ENCODE measurements at places on chromosomes 16 and 17.
A peak's percentile ranks its signal among the peaks of the same experiment; 100 is the strongest.

DNA sequence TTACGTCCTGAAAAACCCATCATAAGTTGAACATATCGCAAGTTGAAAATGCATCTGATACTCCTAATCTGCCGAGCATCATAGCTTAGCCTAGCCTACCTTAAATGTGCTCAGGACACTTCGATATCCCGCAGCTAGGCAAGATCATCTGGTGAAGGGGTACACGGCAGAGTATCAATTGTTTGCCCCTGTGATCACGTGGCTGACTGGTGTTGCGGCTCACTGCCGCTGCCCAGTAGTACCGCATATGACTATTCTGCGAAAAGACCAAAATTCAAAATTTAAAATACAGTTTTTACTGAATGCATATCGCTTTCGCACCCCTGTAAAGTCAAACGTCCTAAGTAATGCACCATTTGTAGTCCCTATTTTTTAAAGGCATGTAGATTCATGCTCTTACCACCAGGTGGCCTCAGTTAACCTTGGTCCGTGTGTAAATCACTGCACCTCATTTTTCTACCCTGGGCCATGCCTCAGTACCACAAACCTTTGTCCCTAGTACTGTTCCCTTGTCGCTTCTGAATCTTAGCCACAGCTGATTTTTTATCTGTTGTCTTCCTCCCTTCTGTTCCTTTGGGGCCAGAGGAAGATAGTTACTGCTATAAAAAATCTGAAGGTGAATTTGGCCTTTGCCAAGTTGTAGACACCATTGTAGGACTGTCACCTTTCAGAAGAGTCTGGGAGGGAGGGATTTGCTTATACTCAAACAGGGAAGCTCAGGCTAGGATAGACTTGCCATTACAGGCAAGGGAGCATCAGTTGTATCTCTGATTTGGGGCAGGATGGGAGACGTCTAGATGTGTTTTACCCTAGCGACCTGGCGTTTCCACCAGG lies 34.4 kb downstream of the WWP2 start:
- DNase-seq: no peak

- DNase-seq: peak; percentile 31
Observed at GRCh38 chr17:77374170-77374936, 233.6 kb downstream of the SEC14L1 start.

GRCh38 chr17:38444151-38444550 lies 15.9 kb downstream of the ARHGAP23 start:
- DNase-seq: peak; percentile 22

DNA sequence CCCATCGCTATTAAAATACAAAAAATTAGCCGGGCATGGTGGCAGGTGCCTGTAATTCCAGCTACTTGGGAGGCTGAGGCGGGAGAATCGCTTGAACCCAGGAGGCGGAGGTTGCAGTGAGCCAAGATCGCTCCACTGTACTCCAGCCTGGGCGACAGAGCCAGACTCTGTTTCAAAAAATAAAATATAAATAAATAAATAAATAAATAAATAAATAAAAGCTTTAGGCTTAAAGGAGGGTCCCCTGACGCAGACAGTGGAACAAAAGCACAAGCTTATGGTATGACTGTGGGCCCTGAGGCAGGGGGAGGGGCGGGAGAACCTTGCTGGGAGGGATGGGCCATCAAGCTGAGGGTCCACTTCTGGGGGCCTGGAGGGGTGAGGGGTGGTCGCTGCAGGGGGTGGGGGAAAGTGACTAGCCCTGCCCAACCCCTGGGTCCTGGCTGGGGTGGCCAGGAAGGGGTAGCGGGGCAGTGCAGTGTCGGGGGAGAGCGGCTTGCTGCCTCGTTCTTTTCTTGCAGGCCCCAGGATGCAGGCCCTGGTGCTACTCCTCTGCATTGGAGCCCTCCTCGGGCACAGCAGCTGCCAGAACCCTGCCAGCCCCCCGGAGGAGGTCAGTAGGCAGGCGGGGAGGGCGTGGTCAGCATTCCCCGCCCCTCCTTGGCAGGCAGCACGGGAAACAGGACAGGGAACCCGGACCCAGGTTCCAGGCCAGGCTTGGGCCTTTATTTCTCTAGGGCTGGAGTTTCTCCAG lies 4.7 kb downstream of the SERPINF1 start:
- DNase-seq: no peak

DNA sequence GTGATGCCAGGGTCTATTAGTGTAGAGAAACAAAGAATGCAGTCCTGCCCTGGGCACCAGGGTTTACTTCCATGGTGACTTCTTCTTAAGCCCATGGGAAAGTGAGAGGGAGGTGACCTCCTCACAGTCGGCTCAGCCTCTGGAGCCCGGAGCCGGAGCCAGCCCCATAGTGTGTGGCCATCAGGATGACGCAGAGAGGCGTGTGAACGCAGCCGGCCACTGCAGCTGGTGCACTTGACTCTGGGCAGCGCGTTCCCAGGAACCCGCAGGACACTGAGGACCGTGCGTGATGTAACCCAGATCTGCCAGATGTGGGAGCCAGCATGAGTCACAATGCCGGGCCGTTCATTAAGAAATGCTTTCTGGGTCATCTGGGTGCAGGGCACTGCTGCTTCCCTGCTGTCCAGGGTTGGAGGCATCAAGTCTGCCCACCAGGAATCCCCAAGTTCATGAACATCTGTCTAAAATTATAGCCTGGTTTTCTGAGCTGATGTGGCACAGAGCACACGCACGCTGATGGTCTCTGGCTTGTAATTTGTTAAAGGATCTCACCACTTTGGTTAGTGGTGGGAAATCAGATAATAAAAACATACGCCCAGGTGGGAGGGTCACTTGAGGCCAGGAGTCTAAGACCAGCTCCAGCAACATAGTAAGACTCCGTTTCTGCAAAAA lies 114.1 kb downstream of the PITPNC1 start:
- DNase-seq: no peak

GRCh38 chr17:63476854-63477479 lies at the start of gene ACE:
TSS of gene ACE (plus strand) at chr17:63477061. CDS start at chr17:63477095, 34 bp downstream.
- DNase-seq: no peak

DNA sequence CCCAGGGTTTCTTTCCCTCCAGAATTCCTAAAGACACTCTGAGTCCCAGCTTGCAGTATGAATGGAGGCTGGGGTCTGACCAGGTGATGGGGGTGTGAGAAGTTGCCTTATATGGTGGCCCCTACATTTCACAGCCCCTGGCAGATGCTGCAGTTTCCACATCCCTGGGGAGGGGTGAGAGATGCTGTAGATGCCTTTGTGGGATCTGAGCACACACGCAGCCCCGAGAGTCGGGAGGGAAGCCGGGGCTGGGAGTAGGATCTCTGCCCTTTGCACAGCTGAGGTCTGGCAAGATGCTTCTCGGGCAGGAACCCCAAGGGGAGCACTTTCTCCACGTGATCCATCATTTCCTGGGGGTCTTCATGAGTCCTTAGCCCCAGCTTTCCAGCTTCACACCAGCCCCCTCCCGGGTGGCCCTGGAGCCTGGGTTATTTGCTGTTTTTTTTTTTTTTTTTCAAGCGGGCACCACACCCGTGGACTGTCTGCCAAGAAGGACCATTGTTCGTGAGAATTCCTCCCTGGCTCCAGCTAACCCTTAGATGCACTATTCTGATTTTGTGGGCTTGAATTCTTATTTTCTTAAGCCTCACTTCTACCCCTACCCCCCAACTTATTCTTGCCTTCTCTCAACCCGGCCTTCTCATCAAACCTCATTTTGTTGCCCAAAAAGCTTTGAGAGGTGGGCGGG lies 50.6 kb downstream of the NTN1 start:
- no peak for DNase-seq

- no peak for DNase-seq
Observed at GRCh38 chr16:4388271-4389021, 16.8 kb downstream of the VASN start.

DNA sequence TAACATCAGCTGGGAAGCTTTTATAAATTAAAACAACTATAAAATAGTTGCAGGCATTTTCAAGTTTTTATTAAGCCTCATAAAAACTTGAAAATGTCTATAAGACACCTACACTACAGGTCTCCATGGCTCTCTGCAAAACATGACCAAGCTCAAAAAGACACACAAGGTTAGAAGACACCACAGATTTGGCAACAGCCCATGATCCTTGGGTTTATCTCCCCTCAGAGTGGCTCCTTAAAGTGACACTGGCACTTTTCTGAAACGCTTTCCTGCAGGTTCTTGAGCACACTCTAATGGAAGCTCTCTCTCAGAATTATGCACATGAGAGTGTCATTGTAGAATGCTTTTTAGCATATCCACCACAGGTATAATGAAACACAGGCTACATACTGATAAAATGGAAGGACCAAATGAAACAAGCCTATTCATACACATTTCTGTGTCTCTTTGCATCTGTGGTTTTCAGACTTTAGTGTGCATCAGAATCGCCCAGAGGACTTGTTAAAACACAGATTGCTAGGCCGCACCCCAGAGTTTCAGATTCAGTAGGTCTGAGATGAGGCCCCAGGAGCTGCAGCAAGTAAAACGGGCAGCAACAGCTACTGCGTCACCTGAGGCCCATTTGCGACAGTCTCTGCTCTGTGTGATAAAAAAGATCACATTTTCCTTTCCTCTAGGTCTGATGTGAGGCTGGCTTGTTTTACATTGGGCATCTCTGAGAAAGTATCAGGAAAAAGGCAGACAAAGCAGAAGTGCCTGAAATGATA lies 75.0 kb upstream of the WSB1 start:
- DNase-seq: no peak

DNA sequence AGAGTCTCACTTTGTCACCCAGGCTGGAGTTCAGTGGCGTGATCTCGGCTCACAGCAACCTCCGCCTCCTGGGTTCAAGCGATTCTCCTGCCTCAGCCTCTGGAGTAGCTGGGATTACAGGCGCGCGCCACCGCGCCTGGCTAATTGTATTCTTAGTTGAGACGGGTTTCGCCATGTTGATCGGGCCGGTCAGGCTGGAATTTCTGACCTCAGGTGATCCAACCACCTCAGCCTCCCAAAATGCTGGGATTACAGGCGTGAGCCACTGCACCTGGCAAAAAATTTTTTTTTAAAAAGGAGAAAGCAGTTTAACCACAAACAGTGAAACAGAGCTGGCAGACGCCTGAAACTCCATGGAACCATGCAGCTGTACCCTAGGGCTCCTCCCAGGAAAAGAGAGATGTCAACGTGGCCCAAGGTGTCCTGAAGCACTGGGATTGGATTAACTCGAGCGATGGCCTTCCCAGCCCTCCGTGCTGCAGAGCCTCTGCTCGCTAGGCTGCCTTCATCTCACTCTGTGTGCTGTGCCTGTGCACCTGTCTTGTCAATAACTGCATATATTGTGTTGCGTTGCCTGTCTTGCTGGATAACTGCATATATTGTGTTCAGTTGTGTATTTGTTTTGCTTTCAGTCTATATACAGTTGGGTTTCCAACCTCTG lies 29.6 kb upstream of the FOXK2 start:
- no peak for DNase-seq

GRCh38 chr17:68334393-68334792 lies 43.1 kb downstream of the ARSG start:
- no peak for DNase-seq

DNA sequence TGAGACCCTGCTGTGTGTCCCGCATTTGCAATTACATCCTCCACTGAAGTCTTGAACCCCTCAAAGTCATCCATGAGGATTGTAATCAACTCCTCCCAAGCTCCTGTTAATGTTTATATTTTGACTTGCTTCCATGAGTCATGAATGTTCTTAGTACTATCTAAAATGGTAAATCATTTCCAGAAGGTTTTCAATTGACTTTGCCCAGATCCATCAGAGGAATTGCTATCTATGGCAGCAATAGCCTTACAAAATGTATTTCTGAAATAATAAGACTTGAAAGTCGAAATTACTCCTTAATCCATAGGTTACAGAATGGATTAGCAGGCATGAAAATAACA lies 2.5 kb upstream of the C16orf87 start:
- no peak for DNase-seq

GRCh38 chr16:5046914-5047313 lies 13.2 kb upstream of the NAGPA start:
- no peak for DNase-seq

DNA sequence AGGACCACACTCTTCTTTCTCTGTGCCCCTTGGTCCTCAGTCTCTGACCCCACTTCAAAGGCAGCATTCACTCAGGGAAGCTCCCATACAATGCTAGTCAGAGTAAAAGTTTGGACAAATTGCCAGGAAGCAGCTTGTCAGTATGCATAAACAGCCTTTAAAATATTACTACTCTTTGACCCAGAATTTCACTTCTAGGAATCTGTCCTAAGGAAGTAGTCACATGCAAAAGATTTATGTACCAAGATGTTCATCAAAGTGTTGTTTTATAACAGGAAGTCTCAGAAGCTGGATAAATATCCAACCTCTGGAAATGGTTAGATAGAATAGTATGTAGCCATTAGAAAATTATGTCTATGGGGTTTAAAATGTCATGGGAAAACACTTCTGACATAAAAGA lies 31.0 kb downstream of the MAPT start:
- no peak for DNase-seq

- no peak for DNase-seq
Observed at GRCh38 chr17:73624496-73624988, 19.7 kb downstream of the SDK2 start.

- DNase-seq: no peak
Observed at GRCh38 chr17:3531266-3532101, 26.1 kb downstream of the TRPV3 start.

- DNase-seq: no peak
Observed at GRCh38 chr17:75755990-75756389, 9.0 kb downstream of the GALK1 start.

DNA sequence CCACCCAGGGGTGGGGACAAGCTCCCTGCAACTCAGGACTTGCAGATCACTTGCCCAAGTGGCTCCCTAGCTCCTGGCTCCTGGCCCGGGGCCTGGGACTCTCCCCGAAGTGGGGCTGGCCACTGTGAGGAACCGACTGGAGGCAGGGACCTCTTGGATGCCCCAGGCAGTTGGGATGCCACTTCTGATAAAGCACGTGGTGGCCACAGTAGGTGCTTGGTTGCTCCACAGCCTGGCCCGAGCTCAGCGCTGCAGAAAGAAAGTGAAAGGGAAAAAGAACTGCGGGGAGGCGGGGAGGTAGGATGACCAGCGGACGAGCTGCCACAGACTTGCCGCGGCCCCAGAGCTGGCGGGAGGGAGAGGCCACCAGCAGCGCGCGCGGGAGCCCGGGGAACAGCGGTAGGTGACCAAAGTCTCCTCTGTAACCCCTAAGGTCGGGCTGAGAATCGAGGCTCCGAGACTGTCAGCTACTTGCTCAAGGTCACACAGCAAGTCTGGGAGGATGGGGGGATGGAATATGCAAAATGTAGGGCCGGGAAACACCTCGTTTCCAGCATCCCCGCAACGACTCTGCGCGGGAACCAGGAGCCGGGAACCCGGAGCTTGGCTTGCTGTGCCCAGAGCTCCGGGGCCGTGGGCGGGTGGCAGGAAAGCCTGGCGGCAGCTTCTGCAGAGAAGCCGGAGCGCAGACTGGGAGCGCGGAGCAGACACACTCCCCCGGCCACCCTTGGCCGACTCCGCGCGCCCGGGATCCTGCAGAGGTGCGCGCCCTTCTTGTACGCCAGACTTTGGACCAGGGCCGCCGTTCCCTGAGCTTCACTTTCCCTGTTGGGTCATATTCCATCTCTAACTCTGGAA lies 1.9 kb downstream of the CIITA start:
- no peak for DNase-seq
